RCC 7860 (cell line): ENCODE measurements at places on chromosomes 6 and 20.

- no peak for DNase-seq
These were observed 13.3 kb upstream of the RIPOR2 start for GRCh38 chr6:24949020-24949569.

DNA sequence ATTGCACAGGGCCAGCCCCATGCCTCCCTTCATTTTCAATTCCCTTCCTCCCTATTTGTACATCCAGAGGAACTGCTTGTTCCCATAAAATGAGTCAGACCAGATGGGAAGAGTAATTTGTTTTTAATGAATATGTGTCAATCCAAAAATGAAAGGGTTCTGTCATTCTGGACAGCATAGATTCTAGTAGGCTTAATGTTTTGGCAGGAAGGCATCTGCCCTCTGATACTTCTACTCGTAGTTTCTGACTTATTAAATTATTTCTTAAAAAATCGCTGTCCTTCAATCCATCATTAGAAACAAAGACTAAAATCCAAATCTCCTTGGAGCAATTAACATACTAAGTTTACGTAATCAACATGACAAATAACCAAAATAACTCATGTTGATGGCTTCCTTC lies 665.5 kb downstream of the TENT5A start:
- DNase-seq: no peak

DNA sequence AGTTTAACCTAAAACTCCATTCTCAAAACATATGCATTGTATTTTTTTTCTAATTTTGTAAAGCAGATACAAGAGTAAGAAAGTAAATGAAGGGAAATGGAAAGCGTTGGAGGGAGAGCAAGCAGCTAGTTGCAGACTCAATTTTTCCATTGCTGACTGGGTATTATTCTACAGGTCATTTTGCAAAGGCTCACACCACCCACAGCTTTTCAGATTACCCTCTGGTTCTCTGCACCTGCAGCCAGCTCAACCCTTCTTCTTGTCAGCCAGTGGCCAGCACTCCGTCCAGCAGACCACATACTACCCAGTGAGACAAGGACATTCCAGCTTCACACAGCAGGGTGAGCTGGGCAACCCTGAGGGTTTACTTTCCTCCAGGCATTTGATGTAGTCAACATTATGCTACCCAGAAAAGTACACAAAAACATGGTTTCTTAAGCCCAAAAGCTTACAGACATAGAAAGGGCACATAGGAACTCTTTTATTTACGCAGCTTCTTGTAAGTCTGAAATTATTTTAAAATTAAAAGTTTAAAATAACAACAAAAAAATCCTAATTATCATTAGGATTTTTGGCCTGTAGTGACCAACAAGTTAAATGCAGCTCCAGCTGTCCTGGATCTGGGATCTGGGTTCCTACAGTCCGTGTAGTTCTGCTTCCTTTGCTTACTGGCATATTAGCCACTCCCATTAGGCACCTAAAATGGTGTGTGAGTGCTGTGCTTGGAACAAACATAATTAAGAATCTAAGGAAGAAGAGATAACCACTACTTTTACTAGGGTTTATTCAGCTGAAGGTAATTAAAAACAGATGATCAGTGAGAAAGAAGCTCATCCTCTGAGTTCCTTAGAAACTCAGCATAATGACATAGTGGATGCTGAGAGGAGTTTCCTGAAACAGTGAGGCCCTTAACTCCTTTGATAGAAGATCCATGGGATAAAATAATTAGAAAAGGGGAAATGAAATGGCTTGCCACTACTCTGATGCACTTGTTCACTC lies 185.3 kb downstream of the PKHD1 start:
- DNase-seq: no peak

GRCh38 chr20:35317416-35318210 lies 25.4 kb upstream of the FAM83C start:
- DNase-seq: no peak

- DNase-seq: peak; percentile 40
These were observed 40.8 kb upstream of the TMEM244 start for GRCh38 chr6:129901910-129902309.

DNA sequence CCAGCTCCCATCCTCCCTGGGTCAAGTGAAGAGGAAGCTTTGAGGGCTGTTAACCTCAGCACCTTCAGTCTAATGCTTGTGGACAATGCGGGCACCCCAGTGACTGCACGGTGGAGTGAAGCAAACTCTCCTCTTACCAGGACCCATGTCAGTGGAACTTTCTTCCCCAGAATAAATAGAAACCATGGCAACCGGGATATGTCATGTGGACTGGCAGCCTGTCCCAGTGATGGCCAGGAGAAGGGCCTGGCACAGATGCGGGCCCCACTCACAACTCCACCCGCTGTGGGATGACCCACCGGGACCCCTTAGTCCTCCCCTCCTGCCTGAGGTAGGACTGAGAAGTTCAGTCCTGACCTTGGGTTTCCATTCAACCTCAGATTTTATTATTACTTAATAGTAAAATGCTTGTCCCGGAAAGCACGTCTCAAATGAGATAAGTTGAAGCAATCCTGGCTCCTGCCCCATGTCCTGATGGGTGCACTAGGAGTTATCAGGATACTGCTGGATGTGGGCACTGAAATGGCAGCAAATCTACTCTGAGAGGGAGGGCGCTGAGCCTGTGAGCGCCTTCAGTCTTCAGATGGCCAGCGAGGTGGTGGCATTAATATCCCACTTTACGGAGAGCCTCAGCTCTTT lies 23.5 kb downstream of the TOX2 start:
- DNase-seq: no peak

- peak; percentile 45 for DNase-seq
These were observed 160.5 kb upstream of the AGPAT4 start for GRCh38 chr6:161434350-161434749.

- DNase-seq: no peak
These were observed 113.6 kb downstream of the TRERF1 start for GRCh38 chr6:42337985-42338743.

DNA sequence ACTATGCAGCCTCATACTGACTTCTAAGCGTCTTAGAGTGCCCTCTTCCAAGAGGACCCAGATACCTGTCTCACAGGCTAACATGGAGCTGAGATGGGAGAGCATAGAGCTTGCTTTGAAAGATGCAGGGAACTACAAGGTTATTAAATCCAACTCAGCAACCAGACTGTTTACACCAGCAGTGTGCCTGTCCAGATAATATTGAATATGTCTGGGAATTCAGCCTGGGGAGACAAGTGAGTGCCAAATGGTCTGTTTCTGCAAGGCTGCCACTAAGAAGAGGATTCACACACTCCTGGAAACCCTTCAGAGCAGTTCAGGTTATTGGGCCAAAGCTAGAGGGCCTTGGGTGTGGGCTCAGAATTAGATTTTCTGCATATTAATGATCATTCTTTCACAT lies 547.8 kb downstream of the PTPRT start:
- no peak for DNase-seq

DNA sequence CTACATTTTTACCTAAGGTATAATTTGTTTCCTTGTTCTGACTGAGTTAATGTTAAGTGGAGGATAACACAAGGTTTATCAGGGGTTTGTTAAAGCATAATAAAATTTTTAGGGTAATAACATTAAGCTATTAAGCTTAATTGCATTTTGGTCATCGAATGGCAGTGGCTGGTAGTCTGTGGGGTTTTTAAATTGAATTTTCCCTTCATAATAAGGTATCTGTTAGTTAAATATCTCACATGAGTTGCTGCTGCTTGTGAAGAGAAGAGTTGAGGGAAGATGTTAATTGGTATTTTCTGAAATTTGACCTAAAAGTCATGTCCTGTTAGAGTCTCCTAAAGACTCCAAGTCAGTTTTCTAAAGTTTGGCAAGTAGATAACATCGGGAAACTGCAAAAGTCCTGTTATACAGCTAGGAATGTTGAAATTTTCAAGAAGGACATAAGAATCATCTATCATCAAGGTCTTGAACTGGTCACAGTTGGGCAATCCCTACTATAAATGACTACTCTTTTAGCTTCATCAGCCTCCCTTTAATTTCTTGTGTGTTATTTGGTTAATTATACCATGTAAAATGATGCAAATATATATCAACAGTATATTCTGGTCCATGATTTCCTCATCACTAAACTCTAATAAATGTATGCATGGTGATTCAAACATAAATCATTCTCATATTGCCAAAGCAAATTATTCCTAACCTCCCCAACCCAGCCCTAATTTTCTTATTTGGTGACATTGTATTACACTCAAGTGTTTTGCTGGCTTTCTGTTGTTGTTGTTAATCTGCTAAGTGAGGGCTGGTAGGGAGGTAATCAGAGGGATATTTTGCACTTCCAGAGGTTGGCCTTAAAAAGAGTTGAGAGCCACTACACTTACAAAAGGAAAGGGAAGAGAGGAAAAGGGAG lies 64.0 kb downstream of the MAP3K5 start:
- no peak for DNase-seq

GRCh38 chr20:37757550-37757949 lies 63.7 kb downstream of the CTNNBL1 start:
- no peak for DNase-seq

- DNase-seq: no peak
These were observed 143.1 kb downstream of the CEP57L1 start for GRCh38 chr6:109238396-109238795.

DNA sequence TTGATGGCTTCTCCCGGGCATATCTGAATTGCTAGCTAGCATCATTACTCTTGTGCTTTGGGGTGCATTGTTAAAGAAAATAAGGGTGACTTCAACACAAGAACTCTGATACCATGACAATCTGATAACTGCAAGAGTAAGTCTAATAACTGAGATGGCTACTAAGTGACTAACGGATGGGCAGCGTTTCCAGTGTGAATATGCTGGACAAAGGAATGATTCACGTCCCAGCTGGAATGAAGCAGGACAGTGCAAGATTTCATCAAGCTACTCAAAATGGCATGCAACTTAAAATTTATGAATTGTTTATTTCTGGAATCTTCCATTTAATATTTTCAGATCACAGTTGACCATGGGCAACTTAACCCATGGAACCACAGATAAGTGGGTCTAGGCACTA lies 31.7 kb downstream of the MOXD1 start:
- no peak for DNase-seq

DNA sequence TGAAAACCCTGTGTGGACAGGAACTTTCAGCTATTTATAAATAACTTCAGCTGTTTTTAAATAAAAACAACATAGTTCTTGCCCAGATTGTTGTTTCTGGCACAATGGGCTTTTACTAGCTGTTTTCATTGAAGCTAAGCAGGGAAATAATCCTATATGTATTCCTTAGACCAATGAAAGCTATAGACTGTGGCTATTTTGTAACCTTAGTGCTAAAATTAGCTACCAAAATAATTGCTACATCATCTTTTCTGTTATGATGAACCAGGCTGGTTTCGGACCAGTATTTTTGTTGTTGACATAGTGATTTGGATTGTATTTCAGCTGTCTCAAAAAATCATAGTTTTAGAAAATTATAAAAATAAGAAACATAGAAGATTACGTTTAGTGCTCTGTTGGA lies 13.7 kb downstream of the PHF3 start:
- DNase-seq: no peak

DNA sequence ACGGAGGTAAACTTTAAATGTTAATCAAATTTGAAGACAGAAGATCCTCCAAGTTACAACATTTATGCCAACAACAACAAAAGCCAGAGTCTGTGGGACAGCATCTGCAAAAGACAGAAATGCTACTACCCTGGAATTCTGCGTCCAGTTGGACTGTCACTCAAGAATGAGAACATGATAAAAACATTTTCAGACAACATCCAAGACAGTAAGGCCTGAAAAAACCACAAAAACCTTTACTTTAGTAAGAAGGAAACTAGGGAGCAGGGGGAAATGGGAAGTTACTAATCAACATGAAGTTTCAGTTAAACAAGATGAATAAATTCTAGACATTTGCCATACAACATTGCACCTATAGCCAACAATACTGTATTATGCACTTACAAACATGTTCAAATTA lies 77.6 kb downstream of the MLIP start:
- no peak for DNase-seq

- peak; percentile 97 for DNase-seq
These were observed 130.5 kb downstream of the CEBPB start for GRCh38 chr20:50320901-50321796.

GRCh38 chr6:34201455-34202107 lies 35.1 kb upstream of the HMGA1 start:
- no peak for DNase-seq

DNA sequence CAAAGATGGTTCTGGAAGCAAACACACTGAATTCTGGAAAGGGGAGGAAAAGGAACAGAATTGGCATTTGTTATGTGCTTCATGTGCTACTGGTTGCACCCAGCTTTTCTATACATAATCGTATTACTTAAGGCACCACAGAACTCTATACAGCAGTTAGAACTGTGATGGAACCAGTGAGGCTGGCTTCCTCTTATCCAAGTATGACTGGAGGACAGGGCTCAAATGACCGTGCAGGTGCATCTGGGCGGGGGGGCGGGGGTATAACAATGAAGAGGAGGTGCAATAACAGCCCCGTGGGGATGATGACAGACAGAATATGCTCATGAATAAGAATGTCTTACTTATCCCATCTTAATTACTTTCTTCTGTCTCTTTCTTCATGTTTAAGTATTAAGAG lies 144.2 kb downstream of the BTBD9 start:
- no peak for DNase-seq

- no peak for DNase-seq
These were observed 669.4 kb downstream of the DHX35 start for GRCh38 chr20:39631557-39631956.

- DNase-seq: no peak
These were observed 261.9 kb upstream of the CITED2 start for GRCh38 chr6:139636391-139636790.

- DNase-seq: no peak
These were observed 144.4 kb upstream of the AKIRIN2 start for GRCh38 chr6:87846434-87846833.

DNA sequence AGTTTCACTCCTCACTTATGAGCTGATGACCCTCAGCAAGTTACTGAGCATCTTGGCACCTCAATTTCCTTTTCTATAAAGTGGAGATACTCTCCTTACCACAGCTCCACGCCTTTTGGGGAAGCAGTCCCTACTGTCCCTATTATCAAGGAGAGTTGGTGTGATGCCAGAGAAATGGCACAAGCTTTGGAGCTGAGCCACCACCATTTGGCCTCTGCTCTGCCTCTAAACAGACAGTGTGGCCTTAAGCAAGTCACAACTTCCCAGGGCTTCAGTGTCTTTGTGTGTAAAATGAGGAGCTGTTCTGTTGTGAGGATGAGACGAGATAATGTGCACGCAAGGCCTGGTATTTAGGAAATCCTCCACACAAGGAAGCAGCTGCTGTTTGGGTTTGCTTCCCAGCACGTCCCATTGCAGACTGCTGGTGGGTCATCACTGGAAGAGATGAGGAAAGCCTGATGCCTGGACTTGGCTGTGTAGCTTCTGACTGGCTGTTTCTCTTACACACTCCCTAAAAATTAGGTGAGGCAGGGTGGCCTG lies 18.5 kb downstream of the NSFL1C start:
- no peak for DNase-seq

- DNase-seq: no peak
These were observed 488.0 kb upstream of the NOX3 start for GRCh38 chr6:155943635-155944034.
